HT-29 (cell line): ENCODE measurements at places on chromosomes 5 and 9. TPM values are rescaled to one million over a fixed set of nuclear protein-coding genes. Genes with fewer than 3 reads are reported as not detected.

Gene KCNV2
- not detected in 2 replicates for total RNA-seq

Gene ELP1
- total RNA-seq: 14.7 and 24.4 TPM in 2 replicates

Gene GABRA6
- not detected in 2 replicates for total RNA-seq

Gene PRSS3
- 106 and 123 TPM in 2 replicates for total RNA-seq

Gene FAM221B
- total RNA-seq: 0.10 and 0.16 TPM in 2 replicates

Gene GCNT1
- 1.2 and 1.5 TPM in 2 replicates for total RNA-seq

Gene MYMK
- not detected in 2 replicates for total RNA-seq

Gene HSPA9
- 300 and 305 TPM in 2 replicates for total RNA-seq

Gene CCNH
- total RNA-seq: 39.5 and 41.3 TPM in 2 replicates

Gene TAF11L2
- total RNA-seq: not detected in 2 replicates

Gene SUB1
- total RNA-seq: 75.2 and 102 TPM in 2 replicates

Gene ALDOB
- 0.16 TPM in 1 of 2 replicates, not detected in the other for total RNA-seq

Gene PDE6A
- not detected in 2 replicates for total RNA-seq

Gene MAST4
- 4.0 and 4.7 TPM in 2 replicates for total RNA-seq

Gene PPP2R2B
- 0.03 and 0.08 TPM in 2 replicates for total RNA-seq

Gene OLFML2A
- 0.21 TPM in 1 of 2 replicates, not detected in the other for total RNA-seq

Gene DOCK2
- total RNA-seq: not detected in 2 replicates

Gene RAD1
- total RNA-seq: 48.2 and 55.9 TPM in 2 replicates

Gene EIF4E1B
- not detected in 2 replicates for total RNA-seq

Gene PCA3
- not detected in 2 replicates for total RNA-seq

Gene SLC6A19
- total RNA-seq: not detected in 2 replicates

Gene PCDHA9
- not detected in 2 replicates for total RNA-seq

Gene CBY3
- total RNA-seq: not detected in 2 replicates

Gene CDX1
- total RNA-seq: 3.9 and 6.6 TPM in 2 replicates

Gene PFN3
- not detected in 2 replicates for total RNA-seq

Gene SPINK6
- total RNA-seq: not detected in 2 replicates

Gene BHMT2
- not detected in 2 replicates for total RNA-seq
